Activated T-cell treated with anti-CD3 and anti-CD28 coated beads for 4 hours (primary cell): ENCODE measurements at places on chromosomes 2 and 18.

- DNase-seq: no peak
Measured at GRCh38 chr2:229673676-229674075, 40.7 kb downstream of the DNER start.

DNA sequence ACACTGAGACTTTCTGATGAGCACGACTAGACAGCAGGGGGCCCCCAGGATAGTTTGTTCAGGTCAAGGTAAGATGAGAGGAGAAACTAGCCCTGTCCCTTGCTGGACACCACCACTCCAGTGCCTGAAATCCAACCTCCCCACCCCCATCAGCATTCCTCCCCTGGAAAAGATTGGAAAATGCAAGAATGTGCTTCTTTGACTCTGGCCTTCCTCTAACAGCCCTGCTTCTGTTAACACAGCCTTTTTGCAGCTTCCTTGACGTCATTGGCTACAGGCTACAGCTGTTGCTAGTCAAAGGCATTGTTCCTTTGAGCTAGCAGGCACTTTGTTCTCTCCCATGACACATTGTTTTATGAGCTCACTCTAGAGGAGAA is 20.1 kb upstream of the LTBP1 start:
- no peak for DNase-seq

DNA sequence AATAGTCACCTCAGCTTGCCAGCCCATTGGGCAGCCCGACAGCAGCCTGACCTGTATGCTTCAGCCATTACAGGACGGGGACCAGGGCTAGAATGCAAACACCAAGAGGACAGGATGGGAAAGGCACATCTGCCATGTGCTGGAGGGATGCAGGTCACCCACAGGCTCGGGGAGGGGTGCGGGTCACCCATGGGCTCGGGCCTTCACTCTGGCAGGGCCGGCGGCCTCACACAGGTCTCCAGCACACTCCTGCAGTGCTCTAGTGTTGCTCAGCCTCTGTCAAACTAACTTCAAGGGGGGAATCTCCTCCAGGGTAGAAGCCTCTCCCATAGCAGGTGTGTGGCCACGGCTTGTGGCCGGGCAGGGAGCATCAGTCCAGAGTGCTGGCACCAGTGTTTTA is 222.5 kb downstream of the SEPTIN10 start:
- DNase-seq: no peak

- no peak for DNase-seq
Measured at GRCh38 chr2:37447446-37447845, 103.0 kb downstream of the QPCT start.

- DNase-seq: no peak
Measured at GRCh38 chr2:65957886-65958285, 477.0 kb upstream of the MEIS1 start.

- no peak for DNase-seq
Measured at GRCh38 chr2:225274751-225275150, 124.8 kb upstream of the NYAP2 start.

DNA sequence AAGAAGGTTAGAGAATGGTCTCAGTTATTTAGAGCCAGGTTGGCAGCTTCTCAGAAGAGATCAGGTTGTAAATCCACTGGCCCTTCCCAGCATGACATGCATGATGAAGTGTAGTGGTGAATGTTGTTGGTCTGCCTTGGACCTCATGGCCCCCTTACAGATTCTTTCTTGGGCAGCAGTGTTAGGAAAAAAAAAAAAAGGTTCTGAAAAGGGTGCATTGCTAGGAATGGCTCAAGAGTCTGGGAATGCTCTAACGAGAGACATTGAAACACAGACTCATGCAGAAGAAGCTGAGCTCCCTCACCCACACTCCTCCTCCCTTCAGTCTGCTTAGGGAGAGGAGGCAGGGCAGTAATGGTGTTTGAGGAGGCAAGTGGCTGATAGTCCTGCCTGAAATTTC is 105.5 kb downstream of the POLE4 start:
- DNase-seq: no peak

DNA sequence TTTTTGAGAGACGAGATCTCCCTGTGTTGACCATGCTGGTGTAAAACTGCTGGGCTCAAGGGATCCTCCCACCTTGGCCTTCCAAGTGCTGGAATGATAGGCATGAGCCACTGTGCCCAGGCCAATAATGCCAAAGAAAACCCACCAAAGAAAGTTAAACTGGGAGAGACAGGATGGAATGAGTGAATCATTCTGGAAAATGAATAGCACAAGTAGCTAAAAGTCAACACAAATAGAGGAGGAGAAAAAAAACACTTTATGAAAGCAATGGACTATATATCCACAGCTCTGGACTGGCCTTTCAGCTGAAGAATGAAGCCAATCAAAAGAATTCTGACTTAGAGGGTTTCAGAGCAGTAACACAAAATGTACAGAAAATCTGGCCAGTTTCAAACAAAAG is 23.9 kb downstream of the IAH1 start:
- DNase-seq: no peak

DNA sequence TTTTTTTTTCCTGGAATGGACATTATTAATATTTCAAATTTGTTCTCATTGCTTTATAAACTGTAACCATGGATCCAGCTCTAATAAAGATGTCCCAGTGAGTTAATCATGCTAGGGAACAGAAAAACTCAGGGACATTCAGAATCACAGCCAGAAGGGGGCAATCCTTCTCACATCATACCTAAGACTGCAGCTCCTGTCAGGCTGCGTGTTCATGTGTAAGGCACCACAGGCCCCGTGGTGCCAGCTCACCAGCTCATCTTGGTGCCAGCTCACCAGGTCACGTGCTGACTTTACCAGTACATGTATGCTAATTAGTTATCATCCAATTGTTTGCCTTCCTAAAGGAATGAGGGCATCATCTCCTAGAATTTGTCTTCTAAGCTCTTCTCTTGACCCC is 84.7 kb upstream of the NEDD4L start:
- DNase-seq: no peak
